ENCODE measurements at places on chromosomes 4 and X. TPM values are rescaled to one million over a fixed set of nuclear protein-coding genes. Genes with fewer than 3 reads are reported as not detected.

DNA sequence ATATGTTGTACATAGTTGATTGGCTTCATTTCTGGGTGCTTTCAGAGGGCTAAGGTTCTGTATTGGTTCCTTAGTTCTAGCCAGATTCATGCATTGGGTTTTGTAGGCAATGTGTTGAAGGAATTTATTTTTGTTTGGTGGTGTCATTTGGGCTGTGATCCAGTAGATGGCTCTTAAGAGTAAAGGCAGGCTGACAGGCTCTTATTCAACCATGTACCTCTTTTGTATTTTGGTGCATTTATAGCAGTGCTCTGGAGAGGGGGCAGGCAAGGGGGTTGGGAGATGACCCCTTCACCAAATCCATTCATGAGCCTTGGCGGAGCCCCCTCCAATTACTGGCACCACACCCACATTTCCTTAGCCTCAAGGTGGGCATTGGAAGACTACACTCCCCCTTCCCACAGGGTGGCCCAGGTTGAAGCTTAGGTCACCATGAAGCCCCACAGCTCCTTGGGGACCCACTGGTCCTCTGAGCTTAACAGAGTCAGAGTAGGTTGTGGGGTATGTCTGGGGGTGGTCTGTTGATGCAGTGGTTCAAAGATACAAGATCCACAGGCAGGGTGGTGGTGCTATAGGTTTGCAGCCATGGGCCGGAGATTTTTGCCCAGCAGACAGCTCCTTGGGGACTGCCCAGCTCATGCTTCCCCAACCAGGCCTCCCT lies 143.0 kb upstream of the GNPDA2 start:
- no peak for DNase-seq

DNA sequence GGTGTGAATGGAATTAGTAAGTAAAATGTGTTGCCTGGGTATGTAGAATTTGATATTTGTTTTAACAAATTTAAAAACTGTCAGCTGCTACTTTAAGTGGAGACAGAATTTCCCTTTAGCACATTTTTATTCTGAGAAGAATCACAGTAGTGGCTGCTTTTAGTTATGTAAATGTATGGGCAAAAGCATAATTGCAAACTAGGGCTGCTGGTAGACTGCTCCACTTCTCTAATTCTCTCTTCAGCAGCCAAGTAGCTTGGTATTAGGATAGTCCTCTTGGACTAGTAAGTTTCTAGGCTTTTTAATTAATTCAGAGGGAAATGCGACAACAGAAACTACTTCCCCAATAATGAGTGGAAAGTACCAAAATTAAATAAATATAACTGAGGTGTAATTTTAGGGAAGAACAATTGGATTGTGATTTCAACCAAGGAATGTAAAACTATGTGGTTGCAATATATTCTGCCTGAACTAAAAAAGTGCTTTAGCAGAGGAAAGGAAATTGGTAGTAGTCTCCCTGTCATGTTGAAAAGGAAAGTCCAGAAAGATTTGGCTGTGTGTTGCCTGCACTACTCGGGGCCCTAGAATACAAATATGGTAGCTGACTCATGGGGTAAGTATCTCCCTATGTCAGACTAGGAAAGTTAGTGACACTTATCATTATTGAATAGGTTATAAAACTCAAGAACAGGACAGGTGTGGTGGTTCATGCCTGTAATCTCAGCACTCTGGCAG lies 9.2 kb upstream of the EIF4E start:
- no peak for DNase-seq

DNA sequence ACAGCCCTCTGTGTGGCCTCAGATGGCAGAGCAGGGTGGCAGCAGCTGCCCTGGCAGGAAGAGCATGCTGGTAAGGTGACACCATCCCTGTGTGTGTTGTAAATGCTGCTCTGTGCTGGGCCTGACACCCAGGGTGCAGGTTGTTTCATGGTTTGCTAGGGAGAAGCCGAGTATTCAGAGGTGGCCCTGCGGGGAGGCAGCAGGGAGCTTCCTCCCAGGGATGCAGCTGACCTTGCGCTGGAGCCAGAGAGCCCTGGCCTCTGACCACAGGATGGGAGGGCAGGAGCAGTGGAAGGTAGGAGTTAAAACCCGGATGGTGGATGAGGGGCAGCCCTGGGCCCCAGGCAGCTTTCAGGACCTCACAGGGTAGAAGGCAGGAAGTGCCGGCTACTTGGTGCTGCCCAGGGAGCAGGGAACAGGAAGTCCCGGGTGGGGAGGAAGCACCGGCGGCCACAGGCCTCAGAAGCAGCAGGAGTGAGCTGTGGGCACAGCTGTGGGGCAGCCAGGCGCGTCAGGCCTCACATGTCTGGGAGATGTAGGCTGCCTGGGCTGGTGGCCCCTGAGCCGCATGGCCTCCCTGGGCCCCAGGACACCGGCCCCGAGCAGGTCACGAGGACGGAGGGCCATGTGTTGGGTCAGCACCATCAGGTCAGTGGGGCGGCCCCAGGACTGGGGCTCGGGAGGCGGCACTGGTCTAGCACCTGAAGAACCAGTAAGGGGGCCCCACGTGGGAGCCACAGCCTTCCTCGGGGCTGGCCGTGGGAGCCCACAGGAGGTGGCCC lies 19.1 kb downstream of the SH3BP2 start:
- no peak for DNase-seq

GRCh38 chrX:1581132-1581531 lies 10.3 kb upstream of the AKAP17A start:
- no peak for DNase-seq

- no peak for DNase-seq
These were observed 63.5 kb upstream of the PGM2 start for GRCh38 chr4:37762991-37763368.

- no peak for DNase-seq
These were observed 179.3 kb upstream of the AMOT start for GRCh38 chrX:113019958-113020357.

DNA sequence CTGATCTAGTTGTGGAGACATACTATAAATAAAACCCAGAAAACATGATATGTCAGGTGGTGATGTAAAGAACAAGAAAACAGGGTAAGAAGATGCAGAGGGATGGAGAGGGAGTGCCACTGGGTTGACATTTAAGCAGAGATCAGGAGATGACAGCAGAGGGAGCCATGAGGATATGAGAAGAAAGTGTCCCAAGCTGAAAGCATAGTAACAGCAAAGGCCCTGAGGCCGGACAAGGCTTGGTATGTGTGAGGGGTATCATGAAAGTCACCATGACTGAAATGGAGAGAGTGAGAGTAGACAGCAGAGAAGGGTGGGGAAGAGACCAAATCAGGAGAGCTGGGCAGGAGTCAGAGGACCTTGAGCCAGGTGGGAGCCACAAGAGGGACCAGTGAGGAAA lies 3.4 kb downstream of the GPKOW start:
- no peak for DNase-seq

The AMTN gene
- 0.57 TPM for total RNA-seq

The NAP1L2 gene
- 1.6 TPM for total RNA-seq

DNA sequence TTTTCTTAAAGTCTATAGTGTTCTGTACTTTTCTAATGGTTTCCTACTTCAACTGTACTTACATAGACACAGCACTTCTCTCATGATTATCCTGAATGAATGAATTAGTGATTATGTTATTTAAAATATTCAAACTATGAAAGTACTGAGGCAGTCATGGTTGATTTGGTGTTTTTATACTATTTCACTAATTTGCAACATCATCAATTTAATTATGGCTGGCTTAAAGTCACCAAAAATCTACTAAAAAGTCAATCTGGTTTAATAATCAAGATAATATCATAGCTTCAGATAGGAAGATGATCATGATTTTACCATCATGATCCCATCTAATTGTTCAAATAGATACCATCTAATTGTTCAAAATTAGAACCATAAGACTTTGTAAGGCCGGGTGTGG lies 16.8 kb upstream of the TMEM131L start:
- DNase-seq, result no peak

DNA sequence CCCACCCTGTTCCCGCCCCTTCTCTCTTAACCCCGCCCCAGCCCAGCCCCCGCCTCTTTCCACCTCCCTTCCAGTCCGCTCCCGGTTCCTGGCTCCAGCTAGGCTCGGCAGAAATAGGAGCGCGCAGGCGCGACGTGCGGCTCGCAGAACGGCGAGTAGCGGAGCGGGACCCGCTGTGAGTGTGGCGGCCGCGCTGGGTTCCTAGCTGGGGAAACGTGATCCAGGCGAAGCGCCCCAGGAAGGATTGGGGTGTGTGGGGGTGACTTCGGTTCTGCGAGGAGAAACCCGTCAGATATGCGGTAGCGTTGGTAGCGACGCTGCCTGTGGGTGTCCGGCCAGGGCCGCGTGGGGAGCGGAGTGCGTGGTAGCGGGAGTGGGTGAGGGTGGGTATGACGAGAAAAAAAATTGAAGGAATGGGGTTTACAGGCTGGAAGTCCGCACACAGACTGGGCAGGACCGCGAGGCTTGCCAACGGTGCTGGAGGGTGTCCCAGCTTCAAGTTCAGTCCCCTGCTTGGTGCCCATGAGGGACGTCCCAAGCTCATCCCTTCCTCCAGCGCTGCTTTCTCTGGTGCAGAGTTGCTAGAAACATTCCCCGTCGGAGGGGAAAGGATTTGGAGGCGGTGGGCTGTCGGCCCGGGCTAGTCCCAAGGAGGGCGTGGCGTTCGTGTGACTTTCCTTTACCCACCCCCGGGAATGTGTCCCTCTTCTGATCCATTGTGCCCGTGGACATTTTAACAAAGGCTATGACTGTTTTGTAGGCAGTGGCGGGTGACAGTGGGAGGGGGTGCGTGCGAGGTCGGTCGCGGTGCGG lies at the start of gene PRRG1:
PRRG1 (plus strand) TSS at position 144 of the 813 bp plus-strand sequence. CDS start 56,886 bp downstream, outside the sequence.
- DNase-seq, result peak; percentile 1

The PRRG3 gene
- 1.3 TPM for total RNA-seq

The HS6ST2 gene
- total RNA-seq, result 1.3 TPM

The TEX13D gene
- total RNA-seq, result 0.09 TPM

The ASMT gene
- total RNA-seq, result 0.05 TPM

DNA sequence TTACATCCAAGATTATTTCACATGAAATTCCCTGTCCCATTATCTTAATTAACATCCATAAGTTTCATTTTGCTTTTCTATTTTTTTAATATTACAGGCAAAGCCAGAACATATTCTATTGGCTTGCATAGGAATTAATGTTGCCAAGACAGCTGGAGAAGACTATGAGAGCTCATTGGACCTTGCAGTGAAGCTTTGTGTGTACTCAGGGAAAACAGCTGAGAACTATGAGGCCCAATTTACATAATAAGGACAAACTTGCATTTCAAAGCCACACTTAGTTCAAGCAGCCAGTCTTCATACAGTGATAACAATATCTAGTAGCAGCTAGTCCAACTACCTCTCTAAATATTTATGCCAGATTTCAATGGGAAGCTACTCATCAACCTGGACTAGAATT lies 134.4 kb downstream of the DDX53 start:
- no peak for DNase-seq

DNA sequence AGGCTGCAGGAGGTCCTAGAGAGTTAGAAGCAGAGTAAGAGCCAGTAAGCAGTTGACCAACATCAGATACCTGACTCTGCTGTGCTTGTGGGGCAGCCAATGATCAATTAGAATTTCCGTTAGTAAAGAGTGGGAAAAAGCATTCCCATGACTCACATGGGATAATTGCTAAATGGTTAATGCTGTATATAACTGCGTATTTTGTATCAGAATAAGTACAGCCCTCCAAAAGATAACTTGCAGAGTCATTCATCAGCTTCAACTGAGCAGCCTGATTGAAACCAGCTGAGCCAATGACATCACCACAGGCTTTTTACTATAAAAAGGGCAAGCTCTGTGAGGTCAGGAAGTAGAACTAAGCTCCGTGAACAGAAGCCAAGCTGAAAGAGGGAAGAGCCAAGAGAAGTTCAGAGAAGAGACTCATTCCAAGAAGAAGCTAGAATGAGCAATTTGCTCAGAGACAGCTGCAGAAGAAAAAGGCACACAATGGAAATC lies 67.9 kb downstream of the PPP3CA start:
- no peak for DNase-seq

GRCh38 chr4:84035568-84035967 lies 463.5 kb downstream of the NKX6-1 start:
- DNase-seq, result no peak

The GAB1 gene
- 6.9 TPM for total RNA-seq

The CHIC1 gene
- total RNA-seq, result 5.1 TPM

- no peak for DNase-seq
These were observed 61.7 kb downstream of the ADRA2C start for GRCh38 chr4:3827616-3828492.

The VSIG4 gene
- total RNA-seq, result 2.1 TPM

The INTS6L gene
- total RNA-seq, result 26.3 TPM

The SYNPO2 gene
- 15.8 TPM for total RNA-seq

DNA sequence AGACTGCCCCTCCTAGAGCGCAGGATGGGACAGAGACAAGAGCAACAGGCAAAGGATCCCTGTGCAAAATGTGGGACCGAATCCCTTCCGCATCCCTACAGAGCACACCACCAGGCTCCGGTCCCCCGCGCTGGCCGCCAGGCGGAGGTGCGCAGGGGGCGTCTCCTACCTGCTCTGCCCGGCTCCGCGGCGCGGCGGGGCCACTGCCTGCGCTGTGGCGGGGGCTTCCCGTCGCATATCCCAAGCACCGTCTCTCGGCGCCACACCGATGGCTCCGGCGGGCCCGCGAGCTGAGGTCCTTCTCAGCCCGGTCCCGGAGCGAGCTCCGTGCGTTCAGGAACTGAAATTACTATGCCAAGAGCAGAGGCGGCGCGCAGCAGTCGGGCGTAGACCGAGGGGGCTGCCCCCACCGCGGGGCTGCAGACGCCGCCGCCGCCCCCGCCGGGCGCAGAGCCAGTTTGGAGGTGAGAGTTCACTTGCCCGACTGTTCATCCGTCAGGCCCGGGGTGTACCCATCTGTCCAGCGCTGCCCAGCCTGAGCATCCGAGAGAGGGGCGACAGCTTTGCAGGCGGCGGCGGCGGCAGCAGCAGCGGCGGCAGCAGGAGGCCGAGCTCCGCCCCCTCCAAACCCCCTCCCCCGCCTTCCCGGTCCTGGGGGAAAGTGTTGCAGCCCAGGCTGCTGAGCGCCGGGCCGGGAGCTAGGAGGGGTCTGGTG lies at the start of gene GPRIN3:
GPRIN3 (minus strand) TSS at position 355 of the 715 bp plus-strand sequence. CDS start 57,690 bp downstream, outside the sequence.
- DNase-seq, result peak; percentile 43

The SNCA gene
- total RNA-seq, result 14.1 TPM

The SYTL4 gene
- 0.94 TPM for total RNA-seq

The NEIL3 gene
- total RNA-seq, result 44.9 TPM

The BMP3 gene
- 0.09 TPM for total RNA-seq

DNA sequence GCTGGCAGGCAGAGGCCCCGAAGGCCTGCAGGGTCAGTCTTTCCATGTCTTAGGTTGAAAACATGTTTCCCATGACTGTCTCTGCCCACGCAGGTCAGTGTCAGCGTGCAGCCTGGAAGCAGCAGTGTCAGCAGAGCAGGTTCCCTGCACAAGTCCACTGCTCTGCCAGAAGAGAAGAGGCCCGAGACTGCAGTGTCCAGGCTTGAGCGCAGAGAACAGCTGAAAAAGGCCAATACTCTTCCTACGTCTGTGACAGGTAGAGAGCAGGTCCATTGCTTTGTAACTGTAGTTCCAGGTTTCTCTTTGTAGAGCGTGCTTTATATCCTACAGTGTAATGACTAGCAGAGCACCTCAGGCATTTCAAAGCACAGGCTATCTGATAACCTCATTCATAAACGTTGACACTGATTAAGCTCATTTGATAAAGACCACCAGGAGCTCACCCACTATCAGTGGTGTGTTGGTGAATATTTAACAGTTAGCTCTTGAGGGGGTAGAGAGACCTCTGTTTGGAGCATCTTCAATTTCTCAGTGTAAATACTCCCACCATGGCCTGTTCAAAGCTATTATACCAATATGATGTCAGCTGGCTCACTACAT lies 63.2 kb downstream of the AASDH start:
- no peak for DNase-seq

The SLC2A9 gene
- 3.5 TPM for total RNA-seq

- no peak for DNase-seq
These were observed 605.2 kb upstream of the NR3C2 start for GRCh38 chr4:149047368-149047767.

Measured in thymus (tissue), 14 donors.